ENCODE measurements at places on chromosomes 5 and 9. TPM values are rescaled to one million over a fixed set of nuclear protein-coding genes. Genes with fewer than 3 reads are reported as not detected.

- DNase-seq, result no peak
Observed at GRCh38 chr5:154546719-154547118, 68.7 kb upstream of the HAND1 start.

DAPK1 gene
- 7.9 TPM for total RNA-seq

DNA sequence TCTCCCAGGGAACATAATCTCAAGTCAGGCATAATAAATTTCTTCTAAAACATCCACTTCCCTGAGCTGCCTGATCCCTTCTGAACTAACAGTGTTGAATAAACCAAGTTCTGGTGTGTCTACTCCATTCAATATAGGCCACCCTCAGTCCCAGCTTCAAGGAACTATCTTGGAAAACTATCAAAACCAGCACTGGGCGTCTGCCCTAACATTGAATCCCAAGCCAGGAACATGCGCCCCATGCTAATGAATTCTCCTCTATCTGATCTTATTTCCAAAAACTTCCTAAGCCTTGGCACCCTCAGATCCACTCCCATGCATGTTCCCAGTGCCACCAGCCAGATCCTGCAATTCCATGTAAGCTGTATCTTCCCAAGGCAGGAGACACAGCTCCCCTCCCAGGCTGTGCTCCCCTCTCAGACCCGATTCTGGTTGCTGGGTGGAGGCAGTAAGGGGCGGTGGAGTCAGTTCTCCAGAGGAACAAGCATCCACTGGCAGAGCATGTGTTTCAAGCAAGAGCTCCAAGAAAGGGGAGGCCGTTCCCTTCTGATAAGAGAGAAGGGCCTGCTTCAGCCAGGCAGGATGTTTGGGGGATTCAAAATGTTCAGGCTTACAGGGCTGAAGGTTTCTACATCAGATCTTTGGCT, 13.1 kb upstream of the FOXI1 start:
- no peak for DNase-seq

- no peak for DNase-seq
Observed at GRCh38 chr9:135811801-135812200, 95.5 kb downstream of the CAMSAP1 start.

- no peak for DNase-seq
Observed at GRCh38 chr9:122143876-122144405, 15.6 kb downstream of the NDUFA8 start.

DNA sequence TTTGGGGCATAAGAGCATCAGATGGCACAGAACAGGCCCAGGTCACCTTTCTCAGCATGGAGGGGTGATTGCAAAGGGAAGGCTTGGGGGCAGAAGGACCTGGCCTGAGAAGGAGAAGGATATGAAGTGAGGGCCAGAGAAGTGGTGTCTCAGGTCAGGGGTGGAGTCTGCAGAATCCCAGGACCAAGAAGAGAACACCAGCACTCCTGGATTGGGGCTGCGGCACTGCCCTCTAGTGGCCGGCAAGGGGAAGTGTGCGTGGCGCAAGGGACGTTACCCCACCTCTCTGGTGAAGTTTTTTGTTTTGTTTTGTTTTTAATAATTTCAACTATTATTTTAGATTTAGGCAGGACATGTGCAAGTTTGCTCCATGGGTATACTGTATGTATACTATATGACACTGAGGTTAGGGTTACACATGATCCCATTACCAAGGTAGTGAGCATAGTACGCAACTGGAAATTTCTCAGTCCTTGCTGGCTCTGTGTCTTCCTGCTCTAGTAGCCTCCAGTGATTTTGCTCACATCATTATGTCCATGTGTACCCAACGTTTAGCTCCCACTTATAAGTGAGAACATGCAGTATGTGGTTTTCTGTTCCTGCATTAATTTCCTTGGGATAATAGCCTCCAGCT, 1548.6 kb downstream of the EFNA5 start:
- peak; percentile 22 for DNase-seq

DNA sequence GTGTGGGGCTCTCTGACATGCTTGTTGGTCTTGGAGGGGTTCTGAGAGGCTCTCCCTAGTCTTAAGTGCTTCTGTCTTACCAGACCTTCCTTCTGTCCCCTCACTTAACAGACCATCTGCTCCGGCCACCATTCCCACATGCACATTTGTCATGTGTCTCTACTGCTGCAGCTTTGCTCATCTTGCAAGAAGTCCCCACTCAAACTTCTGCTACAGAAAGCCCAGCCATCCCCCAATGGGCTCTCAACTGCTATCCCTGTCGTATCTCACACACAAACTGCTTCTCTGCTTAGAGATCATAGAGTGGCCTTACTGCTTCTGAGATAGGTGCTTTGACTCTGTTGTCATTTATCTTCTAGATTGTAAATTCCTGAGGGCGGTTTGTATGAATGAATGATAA, 69.4 kb downstream of the NUP214 start:
- DNase-seq, result no peak

ADAMTS16 gene
- 0.16 TPM for total RNA-seq

DNA sequence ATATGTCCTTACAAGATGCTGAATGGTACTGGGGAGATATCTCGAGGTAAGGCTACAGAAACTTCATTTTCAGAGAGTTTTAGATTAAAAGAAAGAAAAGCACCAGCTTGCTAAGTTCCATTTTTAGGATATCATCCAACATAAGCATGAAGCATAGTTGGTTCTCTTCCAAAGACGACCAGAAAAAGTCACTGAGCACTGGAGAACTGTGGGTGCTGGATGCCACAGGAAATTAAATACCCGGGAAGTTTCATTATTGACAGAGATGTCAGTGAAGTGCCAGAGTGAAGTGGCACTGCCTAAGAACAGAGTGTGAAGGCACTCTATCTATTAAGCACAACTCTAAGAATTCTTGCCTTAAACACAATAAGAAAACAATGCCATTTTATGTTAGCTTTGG, 76.8 kb downstream of the PIK3R1 start:
- no peak for DNase-seq

GRCh38 chr9:114493521-114494184, 11.6 kb downstream of the WHRN start:
- DNase-seq, result no peak

DNA sequence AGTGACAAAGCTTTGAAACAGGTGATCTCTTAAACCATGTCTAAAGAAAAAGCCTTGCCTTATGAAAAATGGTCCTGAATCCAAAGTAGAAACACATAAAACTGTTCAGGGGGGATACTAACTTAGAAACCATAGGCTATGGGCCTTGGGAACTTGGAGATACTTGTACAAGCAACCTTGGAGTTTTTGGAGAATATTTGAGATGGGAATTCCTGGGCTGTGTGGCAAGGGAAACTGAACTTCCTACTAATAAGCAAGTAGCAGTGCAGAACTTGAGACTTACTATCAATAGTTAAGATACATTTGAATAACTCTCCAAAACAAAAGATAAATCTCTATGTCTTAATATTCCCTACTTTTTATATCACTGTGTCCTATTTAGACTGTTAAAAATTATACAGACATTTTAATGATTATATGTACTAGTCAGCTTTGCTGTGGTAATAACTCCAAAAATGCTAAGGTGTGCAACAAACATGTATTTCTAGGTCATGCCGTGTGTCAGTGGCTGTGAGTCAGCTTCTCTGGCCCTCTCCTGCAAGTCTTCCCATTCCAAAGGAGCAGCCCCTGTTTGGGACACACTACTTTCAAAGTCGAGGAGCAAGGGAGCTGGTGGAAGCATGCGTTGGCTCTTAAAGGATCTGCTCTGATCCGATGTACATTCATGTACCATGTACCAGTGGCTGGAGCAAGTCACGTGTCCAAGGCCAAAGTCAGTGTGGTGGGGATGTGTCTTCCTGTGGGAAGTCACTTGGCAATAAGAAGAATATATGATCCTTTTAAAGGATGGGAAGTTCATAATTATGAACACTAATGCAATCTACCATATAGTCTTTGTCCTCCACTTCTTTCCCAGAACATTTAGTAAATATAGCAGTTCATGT, 39.6 kb downstream of the SNX30 start:
- no peak for DNase-seq

DNA sequence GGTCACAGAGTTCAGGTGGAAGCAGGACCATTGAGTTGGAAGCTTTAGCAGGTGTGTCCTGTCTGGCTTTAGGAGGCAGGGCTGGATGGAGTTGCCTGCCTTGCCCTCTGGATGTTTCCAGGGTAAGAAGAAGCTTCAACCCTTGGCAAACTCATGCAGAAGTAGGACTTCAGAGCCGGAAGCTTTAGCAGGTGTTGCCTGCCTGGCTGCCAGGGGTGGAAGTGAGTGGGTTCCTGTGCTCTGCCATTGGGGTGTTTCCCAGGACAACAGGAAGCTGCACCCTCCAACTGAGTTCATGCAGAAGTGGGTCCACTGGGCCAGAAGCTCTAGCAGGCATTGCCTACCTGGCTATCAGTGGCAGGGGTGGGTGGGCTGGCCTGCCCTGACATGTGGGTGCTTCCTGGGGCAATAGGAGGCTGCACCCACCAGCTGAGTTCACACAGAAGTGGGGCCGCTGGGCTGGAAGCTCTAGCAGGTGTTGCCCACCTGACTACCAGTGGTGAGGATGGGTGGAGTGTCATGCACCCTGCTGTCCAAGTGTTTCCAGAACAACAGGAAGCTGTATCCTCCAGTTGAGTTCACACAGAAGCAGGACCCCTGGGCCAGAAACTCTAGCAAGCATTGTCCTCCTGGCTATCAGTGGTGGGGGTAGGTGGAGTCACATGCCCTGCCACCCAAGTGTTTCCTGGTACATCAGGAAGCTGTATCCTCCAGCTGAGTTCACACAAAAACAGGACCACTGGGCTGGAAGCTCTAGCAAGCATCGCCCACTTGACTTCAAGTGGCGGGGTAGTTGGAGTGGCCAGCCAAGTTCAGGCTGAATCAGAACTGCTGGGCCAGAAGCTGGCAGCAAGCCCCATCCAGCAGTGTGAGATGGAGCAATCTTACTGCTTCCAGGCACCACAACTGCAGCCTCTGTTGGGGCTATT, 24.6 kb downstream of the LOX start:
- no peak for DNase-seq

DNA sequence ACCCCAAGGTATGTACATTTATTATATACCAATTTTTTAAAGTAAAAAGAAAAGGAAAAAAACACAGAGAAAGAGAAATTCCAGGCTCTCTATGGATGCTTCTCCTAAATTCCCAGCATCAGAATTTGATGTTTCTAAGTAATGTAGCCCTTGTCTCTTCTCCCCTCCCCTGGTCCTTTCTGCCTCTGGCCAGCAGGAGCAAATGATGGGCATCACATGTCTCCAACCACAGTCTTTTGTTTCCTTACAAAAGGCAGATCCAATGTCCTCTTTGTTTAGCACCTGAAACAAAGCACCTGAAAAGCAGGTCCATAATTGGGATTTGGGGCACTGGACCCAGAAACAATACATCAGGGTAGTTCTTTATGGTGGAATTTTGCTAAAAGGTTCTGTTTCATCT, 50.4 kb upstream of the APC start:
- no peak for DNase-seq

GRCh38 chr5:160361624-160362228, 8.7 kb downstream of the C1QTNF2 start:
- DNase-seq, result no peak

DNA sequence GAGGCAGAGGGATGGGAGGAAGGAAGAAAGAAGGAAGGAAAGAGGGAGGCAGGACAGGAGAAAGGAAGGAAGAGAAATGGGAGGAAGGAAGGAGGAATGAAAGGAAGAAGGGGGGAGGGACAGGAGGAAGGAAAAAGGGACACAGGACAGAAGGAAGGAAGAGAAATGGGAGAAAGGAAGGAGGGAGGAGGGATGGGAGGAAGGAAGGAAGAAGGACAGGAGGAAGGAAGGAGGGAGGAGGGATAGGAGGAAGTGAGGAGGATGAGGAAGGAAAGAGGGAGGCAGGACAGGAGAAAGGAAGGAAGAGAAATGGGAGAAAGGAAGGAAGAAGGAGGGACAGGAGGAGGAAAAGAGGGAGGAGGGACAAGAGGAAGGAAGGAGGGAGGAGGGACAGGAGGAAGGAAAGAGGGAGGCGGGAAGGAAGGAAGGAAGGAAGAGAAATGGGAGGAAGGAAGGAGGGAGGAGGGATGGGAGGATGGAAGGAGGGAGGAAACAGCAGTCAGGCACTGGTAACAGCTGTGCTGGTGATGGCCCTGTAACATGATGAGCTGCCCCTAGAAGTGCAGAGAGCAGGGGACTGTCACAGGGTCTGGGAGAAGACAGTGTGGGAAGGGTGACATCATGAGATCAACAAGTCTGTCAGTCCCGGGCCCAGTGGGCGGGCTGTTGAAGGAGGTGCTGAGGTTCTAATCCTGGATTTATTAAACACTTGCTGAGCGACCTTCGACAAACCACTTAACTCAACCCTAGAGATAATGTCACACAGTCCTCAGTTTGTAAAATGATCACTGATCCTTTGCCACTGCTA, 10.7 kb upstream of the IRX1 start:
- DNase-seq, result no peak
